ENCODE measurements at places on chromosomes 1 and 21.

DNA sequence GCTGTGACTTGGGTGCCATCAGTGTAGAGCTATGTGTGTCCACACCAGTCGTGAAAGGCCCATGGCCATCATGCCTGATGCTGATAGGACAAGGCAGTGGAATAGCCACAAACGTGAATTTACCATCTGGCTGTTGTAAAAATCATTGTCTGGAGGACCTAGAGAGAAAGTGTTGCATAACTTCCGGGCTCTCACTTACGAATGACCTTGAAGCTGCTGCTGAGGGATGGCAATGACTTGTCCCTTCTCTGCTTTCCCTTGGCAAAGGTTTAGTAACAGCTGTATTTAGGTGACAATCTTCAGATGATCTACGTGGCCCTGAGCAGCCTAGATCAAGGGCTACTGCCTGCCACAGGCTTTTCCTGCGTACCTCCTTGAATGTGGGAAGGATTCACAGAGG is 5.8 kb downstream of the ATP1B1 start:
- DNase-seq, result no peak

GRCh38 chr1:232355162-232356006 is 274.5 kb downstream of the SIPA1L2 start:
- no peak for DNase-seq

DNA sequence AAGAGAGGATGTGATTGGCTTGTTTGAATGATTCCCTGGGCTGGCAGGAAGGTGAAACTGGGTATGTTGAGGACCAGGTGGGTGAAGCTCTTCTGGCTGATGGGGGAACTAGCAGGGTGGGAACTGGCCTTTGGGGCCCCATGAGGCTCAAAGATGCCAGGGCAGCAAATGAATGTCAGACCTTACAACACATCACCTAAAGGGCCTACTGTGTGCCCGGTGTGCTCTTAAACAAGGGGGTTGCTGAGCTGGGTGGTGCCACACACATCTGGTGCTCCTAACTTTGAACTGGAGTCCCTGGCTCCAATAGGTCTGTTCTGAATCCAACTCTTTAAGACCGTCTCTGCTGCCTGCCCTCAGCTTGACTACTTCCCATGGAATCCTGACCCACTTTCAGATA is 21.3 kb upstream of the HTR1D start:
- no peak for DNase-seq

- DNase-seq, result peak; percentile 45
Measured at GRCh38 chr1:223670458-223671159, 5.1 kb upstream of the CAPN8 start.

DNA sequence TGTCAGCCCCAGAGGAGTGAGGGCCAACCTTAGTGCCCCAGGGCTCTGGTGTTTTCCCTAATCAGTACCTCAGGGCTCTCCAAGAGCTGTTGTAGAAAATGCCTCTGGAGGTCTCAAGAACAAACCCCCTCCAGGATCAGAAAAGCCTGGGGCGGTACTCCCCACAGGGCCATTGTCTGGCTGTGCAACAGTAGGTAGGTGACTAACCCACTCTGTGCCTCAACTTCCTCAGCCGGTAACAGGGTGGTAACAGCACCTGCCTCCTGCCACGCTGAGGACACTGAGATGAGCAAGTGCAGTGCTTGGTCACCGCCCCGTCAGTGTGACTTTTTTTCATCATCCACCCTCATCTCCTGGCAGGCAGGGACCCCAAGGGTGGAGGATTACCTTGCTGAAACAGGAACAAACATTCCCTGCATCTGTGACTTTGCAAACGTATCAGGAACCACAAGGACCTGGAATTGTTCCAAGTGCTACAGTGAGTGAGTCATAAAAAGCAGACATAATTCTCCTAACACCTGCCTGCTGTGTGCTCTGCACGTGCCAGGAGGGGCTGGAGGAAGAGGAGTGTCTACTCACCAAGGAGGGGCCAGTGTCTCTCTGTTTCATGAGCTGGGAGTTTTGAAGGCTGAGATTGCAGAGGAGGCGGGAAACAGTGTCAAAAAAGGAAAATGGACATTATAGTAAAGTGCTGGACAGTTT is 440.8 kb downstream of the NPHP4 start:
- peak; percentile 94 for DNase-seq

- no peak for DNase-seq
Measured at GRCh38 chr1:46575778-46576177, 24.3 kb upstream of the KNCN start.

GRCh38 chr21:19420565-19420964 is 1017.0 kb upstream of the TMPRSS15 start:
- DNase-seq, result no peak

DNA sequence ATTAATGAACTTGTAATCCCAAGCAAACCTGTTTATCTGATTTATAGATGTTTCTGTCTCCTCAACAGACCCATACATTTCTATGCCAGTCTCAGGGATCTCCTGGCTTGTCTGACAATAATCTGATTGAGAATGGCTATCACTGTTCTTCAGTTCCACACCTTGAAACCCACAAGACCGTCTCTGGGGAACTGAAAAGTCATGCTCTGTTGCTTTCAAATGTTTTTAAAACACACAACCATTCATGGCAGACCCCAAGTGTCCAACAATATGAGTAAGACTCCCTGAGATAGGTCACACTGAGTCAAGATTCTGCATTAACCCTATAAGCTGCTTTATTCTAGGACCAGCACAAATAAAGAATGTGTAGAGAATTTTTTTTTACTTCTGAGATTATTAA is 611.2 kb upstream of the PLXNA2 start:
- DNase-seq, result no peak

DNA sequence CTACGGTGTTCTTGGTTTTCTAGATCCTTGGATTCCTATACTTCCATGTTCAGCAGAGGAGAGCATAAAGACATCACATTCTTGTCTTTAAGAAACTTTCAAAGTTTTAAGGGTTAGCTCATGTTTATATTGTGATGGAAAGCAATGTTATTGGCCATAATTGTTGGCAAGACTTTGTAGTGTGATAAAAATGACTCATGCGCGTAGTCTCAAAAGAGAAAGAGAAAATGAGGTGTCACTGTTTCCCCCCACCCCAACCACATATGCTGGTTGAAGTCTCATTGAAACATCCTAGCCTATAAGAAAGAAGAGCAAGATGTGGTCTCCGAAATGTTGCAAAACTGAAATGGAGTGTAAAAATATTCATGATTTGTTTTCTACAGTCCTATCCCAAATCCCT is 348.8 kb downstream of the PTBP2 start:
- DNase-seq, result no peak

DNA sequence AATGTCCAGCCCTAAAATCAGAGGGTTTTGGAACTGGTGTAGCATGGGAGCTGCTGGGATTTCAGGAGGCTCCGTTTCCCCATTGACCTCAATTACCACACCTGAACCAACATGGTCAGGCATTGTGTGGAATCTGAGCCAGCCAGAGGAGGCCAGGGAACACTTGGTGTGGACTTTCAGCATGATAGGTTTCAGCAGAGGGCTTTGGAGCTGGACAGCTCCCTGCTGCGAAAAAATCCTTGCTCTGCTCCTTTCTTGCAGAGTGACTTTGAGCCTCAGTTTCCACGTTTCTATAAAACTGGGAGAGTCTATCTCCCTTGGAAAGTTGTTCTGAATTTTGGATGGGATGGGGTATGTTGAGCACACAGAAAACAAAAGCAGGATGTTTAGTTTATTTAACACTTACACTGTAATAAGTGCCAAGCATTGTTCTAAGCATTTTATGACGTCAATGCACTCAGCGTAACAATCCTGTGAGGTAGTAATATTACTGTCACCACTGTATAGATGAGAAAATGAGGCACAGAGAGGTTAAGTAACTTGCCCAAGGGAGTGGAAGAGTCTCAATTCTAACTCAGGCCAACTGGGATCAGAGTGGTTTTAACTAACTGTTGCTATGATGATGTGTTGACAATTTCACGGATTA is 168.0 kb downstream of the GRIK3 start:
- no peak for DNase-seq

Data from SW480 (cell line).